RWPE2 (cell line): ENCODE measurements at places on chromosomes 12 and 14.

DNA sequence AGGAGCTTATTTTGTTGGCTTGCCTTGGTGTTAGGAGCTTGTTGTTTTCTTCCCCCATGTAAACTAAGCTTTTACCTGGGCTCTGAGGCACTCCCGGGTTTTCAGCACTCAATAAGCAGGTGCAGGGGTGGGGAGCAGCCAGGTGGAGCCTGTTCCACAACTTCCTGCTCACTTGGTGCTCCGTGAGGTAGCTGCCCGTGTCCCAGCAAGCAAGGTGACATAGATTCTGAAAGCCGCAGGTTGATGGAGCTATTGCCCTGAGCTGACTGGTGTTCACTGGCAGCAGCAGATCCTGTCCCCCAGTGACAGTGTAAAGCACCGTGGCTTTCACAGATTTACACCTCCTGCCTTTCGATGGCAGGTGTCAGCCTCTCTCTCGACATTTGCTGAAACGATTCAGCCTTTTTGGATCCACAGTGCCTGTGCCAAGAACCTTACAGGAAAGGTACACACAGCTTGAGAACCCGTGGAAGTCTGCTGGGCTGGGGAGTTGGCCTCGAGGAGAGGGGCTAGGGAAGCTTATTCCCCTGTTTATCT, 295.7 kb upstream of the FKBP4 start:
- DNase-seq: no peak

DNA sequence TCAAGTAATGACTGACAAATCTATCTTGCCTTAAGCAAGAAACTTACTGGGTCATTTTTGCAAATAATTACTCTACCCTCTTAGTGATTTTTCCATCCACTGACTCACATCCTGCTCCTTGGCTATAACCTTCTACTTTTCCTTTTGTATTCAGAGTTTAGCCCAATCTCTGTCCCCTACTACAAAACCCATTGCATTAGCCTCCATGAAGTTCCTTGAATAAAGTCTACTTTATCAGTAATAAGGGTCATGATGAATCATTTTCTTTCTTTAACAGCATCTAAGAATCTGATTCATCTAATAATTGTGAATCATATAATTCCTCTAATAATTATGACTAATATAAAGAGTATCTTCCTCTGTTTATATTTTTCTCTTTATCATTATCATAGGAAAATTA, 132.6 kb downstream of the NTS start:
- DNase-seq: no peak

GRCh38 chr14:51548187-51548586, 103.5 kb upstream of the FRMD6 start:
- no peak for DNase-seq

DNA sequence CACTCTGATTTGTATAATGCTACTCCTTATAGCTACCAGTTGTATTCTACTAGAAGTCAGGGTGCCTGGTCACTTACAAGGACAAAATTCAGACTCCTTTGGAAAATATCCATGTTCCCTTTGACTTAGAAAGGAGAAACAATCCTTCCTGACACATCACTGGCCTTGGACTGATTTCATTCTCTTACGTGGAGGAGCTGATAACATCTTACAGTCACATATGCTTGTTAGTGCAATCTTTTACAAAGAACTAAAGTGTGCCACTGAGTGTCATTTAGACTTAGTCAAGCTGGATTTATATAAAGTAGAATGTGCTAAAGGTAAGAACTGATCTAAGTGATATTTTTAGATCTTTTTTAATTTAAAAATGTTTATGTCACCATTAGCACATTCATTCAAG, 131.0 kb upstream of the TMTC2 start:
- DNase-seq: no peak

GRCh38 chr14:98370352-98370751, 901.6 kb downstream of the BCL11B start:
- DNase-seq: no peak

- no peak for DNase-seq
Observed at GRCh38 chr14:87109271-87109670, 883.7 kb downstream of the GALC start.

DNA sequence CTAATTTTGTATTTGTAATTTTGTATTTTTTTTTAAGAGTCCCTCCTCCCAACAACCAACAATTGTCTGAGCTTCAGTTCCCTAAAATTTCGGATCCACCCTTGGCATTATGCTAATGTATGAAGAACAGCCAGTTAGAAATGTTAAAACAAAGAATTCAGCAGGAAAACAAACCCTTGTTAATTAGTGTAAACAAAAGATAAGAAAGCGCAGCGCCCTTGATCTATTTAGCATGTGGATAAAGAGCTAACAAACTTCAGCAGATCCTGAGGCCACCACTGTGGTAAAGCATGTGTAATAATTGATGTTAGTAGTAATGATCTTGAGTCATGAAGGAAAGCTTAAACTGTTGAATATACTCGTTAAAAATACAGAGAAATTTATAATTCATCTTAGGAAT, 199.8 kb downstream of the TMX1 start:
- DNase-seq: no peak

DNA sequence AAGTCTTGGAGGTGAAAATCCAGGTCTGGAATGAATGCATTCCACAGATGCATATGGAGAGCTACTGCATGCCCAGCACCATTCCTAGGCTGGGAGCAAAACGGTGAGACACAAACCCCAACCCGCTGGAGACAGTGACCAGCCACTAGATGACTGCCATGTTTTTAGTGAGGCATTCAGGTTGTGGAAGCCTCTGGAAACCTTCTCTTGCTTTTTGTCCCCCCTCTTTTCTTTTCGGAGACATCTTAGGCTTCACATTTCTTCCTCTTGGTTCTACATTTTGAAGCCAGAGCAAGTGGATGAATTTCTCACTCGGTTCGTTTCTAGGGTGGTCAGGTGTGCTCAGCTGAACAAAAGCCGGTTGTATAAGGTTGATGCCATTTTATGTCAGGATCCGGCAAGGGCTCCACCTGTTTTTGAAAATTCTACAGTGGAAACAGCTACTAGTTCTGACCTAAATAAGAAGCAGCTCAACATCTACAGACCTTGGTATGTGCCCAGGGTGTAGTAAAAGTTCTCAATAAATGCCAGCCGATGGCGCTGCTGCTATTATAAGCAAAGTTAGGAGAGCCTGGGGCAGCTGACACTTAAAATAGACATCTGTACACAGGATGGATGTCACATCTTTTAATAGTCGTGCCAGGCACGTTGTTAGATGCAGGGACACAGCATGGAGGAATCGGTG, 1.8 kb upstream of the ZNF839 start:
- DNase-seq: no peak

- DNase-seq: no peak
Observed at GRCh38 chr12:56574210-56574609, 52.6 kb downstream of the RBMS2 start.

DNA sequence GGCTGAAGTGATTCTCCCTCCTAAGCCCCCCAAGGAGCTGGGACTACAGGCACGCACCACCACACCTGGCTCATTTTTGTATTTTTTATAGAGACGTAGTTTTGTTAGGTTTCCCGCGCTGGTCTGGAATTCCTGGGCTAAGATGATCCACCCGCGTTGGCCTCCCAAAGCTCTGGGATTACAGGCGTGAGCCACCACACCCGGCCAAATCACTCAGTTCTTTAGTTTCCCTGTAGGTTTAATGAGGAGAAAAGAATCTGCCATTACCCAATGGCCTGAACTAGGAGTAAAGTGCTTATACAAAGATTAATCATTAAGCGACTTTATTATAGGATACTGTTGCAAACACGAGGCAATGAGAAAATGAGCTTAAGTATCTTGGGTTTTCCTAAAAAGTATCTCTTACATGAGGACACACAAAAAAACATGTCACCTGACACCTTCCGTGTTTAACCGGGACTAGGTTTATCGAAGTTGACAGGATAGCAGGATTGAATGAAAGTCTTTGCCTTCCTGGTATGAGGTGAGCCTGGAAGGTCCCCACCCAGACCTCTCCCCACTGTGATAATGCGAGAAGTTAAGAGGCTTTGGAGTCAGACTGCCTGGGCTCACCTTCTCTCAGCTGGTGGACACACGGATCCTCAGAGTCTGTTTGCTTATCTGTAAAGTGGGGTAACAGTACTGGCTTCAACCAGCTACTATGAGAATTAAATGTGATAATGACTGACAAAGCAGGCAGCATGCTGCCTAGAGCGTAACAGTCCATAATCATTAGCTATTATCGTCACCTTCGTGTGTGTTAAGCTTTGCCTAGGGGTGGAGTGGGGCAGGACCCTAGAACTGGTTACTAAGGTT, 133.5 kb upstream of the KRAS start:
- no peak for DNase-seq

- DNase-seq: no peak
Observed at GRCh38 chr12:124545508-124546418, 21.6 kb downstream of the NCOR2 start.

GRCh38 chr12:93419388-93420034, 22.2 kb downstream of the UBE2N start:
- DNase-seq: no peak

GRCh38 chr12:24795699-24796347, 153.1 kb downstream of the BCAT1 start:
- DNase-seq: no peak

DNA sequence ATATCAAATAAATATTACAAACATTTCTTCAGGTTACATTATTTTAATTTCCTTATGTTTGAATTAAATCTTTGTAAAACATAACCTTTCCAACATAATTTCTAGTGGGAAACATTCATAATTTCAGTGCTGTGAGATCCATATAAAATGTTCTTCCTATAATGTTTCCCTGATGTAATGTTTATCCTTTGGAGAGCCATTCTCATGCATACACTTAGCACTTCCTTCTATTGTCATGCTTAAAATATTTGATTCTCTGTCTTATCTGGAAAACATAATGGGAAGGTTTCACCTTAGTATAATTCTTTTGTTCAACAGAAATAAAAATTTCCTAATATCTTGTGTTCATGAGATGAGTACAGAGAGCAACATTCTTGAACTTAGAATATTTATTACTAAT, 472.5 kb downstream of the ADAMTS20 start:
- DNase-seq: no peak

DNA sequence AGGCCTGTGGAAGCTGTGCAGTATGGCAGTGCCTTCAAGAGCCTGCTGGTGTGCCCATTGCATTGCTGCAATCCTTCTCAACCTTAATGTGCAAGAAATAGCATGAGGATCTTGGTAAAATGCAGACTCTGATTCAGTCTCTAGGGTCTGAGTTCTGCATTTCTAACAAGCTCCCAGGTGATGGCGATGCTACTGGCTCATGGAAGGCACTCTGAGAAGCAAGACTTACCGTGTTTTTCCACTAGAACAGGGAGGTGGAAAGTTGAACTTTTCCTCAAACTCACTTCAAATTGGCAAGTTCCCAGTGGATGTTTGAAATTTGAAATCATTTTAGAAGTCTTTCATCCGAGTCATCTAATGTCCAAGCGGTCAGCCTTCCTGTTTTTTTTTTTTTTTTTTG, 55.5 kb downstream of the MYRFL start:
- no peak for DNase-seq

- DNase-seq: no peak
Observed at GRCh38 chr14:38090506-38090905, 117.2 kb upstream of the SSTR1 start.

- DNase-seq: no peak
Observed at GRCh38 chr14:28120391-28120790, 646.2 kb upstream of the FOXG1 start.

DNA sequence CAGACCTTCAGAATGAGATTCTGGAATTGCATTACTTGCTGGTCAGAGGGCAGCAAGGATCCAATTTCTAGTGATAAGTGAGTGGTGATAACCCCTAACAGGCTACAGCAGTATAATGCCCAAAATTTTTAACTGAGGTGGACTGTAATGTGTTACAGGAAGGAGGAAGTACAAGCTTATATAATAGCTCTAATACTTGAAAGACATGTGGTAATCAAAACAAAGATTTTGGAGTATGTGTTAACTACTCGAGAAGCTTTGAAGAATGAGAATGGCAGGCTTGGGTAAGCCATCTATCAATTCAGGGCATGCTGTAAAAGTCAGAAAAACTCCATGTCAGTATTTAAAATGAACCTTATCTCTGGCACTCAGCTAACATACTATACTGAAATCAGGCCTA, 70.5 kb downstream of the ANKS1B start:
- DNase-seq: no peak

DNA sequence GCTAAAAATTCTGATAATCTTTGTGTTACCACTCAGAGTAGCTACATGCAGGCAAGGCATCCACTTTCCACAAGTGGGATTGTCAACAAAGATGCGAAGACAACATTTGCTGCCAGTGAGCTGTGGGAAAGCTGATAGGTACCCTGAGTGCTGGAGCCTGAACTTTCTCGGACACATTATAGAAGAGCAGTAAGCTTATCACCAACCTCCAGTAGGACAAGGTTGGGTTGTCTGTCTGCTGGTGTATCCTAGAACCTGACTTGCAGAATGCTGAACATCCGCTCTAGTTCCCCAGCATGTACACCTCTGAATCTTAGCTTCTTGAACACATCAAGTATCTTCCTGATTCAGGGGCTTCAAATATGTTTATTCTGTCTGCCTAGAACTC, 103.8 kb upstream of the PPM1H start:
- no peak for DNase-seq

GRCh38 chr12:7197841-7198240, 8.4 kb downstream of the PEX5 start:
- DNase-seq: no peak

DNA sequence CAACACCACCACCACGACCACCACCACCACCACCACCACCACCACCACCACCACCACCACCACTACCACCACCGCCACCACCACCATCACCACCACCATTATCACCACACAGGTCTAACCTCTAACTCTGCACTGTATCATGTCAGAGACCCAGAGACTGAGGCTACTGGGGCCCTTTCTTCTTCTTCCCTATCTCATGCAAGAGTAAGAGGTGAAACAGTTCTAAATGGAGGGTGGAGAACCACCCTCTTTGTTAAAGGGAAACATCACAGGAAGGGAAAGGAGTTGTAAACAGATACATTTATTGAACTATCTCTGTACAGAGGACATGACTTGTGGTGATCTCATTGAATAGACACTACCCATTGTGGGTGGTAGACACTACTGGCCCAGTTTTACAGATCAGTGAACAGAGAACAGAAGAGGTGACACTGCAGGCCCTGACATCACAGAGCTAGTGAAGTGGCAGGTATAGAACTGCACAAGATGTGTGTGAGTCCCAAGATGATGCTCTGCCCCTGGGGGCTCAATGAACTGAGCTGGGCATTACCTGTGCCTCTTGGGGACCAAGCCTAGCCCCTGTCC, 91.6 kb downstream of the FOXN3 start:
- DNase-seq: no peak

DNA sequence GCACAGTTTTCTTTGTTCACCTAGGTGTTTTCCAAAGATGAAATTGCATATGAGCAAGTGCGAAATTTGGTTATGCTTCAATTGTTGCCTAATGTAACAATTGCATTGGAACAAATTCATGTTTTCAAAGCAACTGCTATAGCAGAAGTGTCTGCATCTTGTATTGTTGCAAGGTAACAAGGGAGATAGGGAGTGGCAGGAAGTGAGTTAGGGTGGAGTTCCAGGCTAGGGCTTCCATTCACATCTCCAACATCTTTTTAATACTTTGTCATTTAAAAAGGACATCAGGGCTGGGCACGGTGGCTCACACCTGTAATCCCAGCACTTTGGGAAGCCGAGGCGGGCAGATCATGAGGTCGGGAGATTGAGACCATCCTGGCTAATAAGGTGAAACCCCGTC, 312.3 kb upstream of the E2F7 start:
- no peak for DNase-seq

- no peak for DNase-seq
Observed at GRCh38 chr14:90604356-90604755, 207.5 kb downstream of the CALM1 start.
